Aorta (tissue), 5 donors: ENCODE measurements at places on chromosomes 16 and 17. TPM values are rescaled to one million over a fixed set of nuclear protein-coding genes. Genes with fewer than 3 reads are reported as not detected.

The FADS6 gene
- total RNA-seq, result not detected

The ACAP1 gene
- 18.6 TPM for total RNA-seq

The TAOK1 gene
- total RNA-seq, result 78.8 TPM

The COL1A1 gene
- total RNA-seq, result 948 TPM

The MYH3 gene
- total RNA-seq, result 4.4 TPM

The SGF29 gene
- 20.7 TPM for total RNA-seq

The SLFN11 gene
- 49.0 TPM for total RNA-seq

The STAT5A gene
- total RNA-seq, result 63.2 TPM

The ADGRG1 gene
- total RNA-seq, result 68.4 TPM

The PHKB gene
- total RNA-seq, result 58.6 TPM

The SOX8 gene
- 2.2 TPM for total RNA-seq

DNA sequence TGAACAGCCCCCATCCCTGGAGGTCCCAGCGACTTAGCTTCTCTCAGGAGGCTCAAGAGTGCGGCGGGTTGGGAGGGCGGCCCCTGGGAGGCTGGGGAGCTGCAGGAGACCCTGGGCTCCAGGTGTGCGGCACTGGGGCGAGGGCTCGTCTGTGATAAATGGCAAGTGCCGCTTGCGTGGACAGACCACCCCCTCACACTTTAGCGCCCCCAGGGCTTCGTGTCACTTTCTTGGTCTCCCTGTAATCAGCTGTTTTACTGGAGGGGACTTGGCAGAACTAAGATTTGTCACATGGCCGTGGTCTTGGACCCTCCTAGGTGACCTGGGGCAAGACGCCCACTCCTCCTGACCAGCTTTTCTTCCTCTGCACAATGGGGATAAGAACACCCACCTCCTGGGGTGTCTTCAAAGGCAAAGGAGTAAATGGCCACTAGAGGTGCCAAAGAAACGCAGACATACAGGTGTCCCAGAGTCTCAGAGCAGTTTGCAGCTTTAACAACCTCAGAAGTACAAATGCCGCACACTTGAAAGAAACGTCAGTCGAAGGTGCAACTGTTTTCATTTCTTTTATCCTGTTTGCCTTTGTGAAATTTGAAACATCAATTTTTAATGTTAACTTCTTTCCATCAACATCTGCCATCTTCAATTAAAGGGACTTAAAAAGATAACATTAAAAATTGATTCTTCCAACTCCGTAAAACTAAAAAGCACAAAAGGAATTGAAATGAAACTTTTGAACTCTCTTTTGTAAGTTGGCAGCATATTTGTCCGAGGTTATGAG lies 946 bp downstream of the OSGIN1 start:
- no peaks in the 10 kb centered on the region for H3K4me1 ChIP-seq
- H3K27me3 ChIP-seq, result no peaks in the 10 kb centered on the region
- no peak overlapping the region for H3K4me3 ChIP-seq
- no peaks in the 10 kb centered on the region for H3K36me3 ChIP-seq
- no peak for DNase-seq
- H3K27ac ChIP-seq, result no peak overlapping the region

- no peaks in the 10 kb centered on the region for H3K27me3 ChIP-seq
- DNase-seq, result no peak
- H3K27ac ChIP-seq, result no peak overlapping the region
- no peaks in the 10 kb centered on the region for H3K36me3 ChIP-seq
Observed at GRCh38 chr17:61318684-61319098, 81.0 kb upstream of the TBX2 start.

- peak; percentile 83 for DNase-seq
- H3K27me3 ChIP-seq, result no peaks in the 10 kb centered on the region
- no peak overlapping the region for H3K27ac ChIP-seq
Observed at GRCh38 chr17:74457146-74457819, 9.2 kb upstream of the CD300A start.

DNA sequence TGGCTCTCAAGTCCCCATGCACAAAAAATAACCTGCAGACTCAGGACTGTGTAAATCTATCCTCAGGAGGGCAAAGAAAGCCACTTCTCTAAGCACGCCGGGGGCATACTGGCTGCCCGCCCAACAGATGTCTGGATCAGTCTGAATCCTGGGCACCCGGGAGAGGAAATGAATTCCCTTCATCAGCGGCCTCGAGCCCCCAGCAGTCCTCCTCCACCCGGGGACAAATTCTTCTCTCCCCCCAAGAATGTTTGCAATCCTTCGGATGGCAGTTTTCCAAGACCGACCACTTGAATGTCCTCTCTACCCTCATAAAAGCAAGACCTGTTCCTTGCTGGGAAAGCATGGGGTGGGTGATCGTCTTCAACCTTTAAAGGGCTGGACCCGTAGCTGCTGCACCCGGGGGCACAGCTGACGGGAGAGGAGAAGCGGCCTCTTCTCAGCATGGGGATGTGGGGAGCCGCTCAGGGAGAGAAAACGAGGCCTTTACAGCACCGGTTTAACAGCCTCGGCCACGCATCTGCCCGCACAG lies 9.4 kb upstream of the MAP2K3 start:
- H3K4me3 ChIP-seq, result peak overlapping the region; percentile 44
- H3K4me1 ChIP-seq, result no peaks in the 10 kb centered on the region
- no peak overlapping the region for H3K27ac ChIP-seq
- H3K36me3 ChIP-seq, result no peaks in the 10 kb centered on the region
- DNase-seq, result no peak

DNA sequence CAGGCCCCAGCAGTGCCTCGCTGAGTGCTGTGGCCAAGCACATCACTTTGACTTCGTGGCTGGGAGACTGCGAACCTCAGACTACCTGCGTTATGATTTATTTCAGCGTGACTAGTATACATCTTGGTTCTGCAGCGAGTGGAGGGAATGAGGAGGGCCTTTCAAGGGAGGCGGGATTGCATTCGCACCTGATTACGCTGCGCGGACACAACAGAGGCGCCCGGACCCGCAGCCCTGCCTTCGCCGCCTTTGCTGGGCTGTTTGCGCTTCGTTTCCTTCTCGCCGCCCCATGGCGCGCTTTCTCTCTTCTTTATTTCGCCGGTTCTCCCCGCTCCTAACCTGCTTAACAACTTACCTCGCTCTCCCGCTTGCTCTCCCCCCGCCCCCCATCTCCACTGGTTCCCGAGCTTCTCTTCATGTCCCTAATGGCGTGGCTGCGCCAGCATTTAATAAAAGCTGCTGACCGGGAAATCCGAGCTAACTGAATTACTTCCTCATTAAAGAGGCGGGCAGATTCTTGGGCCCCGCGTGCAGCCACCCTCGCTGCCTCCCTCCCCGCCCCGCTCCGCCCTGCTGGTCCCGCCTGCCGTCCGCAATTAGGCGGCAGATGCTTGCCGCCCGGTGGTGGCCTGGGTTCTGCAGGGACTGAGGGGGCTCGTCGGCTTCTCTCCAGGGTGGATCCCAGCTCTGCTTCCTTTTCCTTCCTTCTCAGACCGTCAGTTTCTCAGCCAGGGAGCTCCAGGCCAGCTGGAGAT lies 257.6 kb upstream of the SDK2 start:
- no peak overlapping the region for H3K4me3 ChIP-seq
- DNase-seq, result no peak
- H3K4me1 ChIP-seq, result no peaks in the 10 kb centered on the region
- no peak overlapping the region for H3K27ac ChIP-seq
- no peaks in the 10 kb centered on the region for H3K27me3 ChIP-seq

DNA sequence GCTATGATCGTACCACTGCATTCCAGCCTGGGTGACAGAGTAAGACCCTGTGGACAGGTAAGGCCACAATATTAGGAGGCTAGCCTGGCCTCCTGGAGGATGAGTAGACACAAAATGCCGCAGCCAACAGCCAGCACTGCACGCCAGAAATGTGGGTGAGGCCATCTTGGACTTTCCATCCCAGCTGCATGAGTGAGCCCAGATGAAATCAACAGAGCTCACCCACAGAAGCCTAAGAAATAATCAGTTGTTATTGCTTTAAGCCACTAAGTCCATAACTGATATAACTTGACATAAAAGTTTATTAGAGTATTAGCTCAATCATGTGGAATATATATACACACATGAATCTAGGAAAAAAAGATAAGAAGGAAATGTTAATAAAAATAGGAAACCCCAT lies 101.7 kb downstream of the CDYL2 start:
- no peaks in the 10 kb centered on the region for H3K36me3 ChIP-seq
- H3K27me3 ChIP-seq, result no peaks in the 10 kb centered on the region
- DNase-seq, result no peak
- H3K27ac ChIP-seq, result no peak overlapping the region
- H3K4me3 ChIP-seq, result no peak overlapping the region
- no peaks in the 10 kb centered on the region for H3K4me1 ChIP-seq

- no peaks in the 10 kb centered on the region for H3K27me3 ChIP-seq
- H3K36me3 ChIP-seq, result no peaks in the 10 kb centered on the region
- no peak overlapping the region for H3K27ac ChIP-seq
- no peak for DNase-seq
- no peaks in the 10 kb centered on the region for H3K4me1 ChIP-seq
Observed at GRCh38 chr16:55513616-55514015, 4.7 kb downstream of the LPCAT2 start.

DNA sequence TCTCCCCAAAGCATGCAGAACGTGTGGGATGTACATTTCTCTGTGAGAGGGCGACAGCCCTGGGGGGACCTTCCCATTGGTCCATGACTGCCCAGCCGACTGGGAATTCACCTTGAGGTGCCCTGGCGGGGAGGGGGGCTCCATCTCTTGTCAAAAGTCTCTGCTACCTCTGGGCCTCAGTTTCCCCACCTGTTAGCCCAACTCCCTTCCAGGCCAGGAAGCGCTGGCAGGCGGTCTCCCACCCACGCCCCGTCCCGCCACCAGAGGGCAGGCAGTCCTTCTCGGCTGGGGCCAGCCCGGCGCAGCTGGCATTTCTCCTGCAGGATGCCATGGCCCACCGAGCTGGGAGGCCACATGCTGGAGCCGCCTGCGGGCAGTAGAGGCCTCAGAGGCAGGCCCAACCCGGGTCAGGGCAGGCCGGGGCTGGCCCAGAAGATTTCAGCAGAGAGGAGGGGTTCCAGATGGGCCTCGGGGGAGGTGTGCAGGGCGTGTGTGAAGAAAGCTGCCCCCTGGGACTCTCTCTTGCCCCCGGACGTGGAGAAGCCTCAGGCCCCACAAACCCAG lies 16.6 kb downstream of the CD7 start:
- no peak overlapping the region for H3K4me3 ChIP-seq
- no peaks in the 10 kb centered on the region for H3K36me3 ChIP-seq
- DNase-seq, result peak; percentile 91

- no peak overlapping the region for H3K27ac ChIP-seq
- no peaks in the 10 kb centered on the region for H3K27me3 ChIP-seq
- H3K4me1 ChIP-seq, result no peaks in the 10 kb centered on the region
- H3K4me3 ChIP-seq, result no peak overlapping the region
- no peak for DNase-seq
Observed at GRCh38 chr16:57357330-57358085, 1.1 kb upstream of the CCL22 start.

- no peak overlapping the region for H3K27ac ChIP-seq
- no peaks in the 10 kb centered on the region for H3K27me3 ChIP-seq
- no peaks in the 10 kb centered on the region for H3K4me1 ChIP-seq
Observed at GRCh38 chr16:86959091-86959651, 358.0 kb downstream of the C16orf95 start.

DNA sequence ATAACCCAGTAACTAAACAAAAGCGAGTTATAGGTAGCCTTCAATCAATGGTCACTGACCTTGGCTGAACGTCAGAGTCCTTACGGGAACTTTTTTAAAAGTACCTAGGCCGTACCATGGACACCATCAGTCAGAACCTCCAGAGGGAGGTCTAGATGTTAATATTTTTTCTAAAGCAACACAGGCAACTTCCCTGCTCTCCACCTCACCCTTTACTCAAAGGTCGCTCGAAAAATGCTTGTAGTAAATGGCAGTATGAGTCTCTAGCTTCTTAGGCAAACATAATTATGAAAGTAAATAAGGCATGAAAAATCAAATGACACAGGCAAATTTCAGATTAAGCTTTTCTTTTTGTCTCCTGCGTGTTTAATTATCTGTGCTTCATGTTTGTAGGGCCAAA lies 82.1 kb downstream of the SLC39A11 start:
- H3K27ac ChIP-seq, result no peak overlapping the region
- no peaks in the 10 kb centered on the region for H3K36me3 ChIP-seq
- H3K4me3 ChIP-seq, result no peak overlapping the region
- H3K27me3 ChIP-seq, result no peaks in the 10 kb centered on the region
- H3K4me1 ChIP-seq, result peaks cover 2% of the 10 kb centered on the region

GRCh38 chr17:74244128-74244527 lies 29.9 kb upstream of the DNAI2 start:
- H3K27ac ChIP-seq, result no peak overlapping the region
- H3K4me3 ChIP-seq, result no peak overlapping the region
- no peaks in the 10 kb centered on the region for H3K27me3 ChIP-seq
- no peaks in the 10 kb centered on the region for H3K4me1 ChIP-seq
- H3K36me3 ChIP-seq, result no peaks in the 10 kb centered on the region

GRCh38 chr17:14169901-14170300 lies 66.8 kb downstream of the CDRT15 start:
- no peaks in the 10 kb centered on the region for H3K36me3 ChIP-seq
- no peak overlapping the region for H3K27ac ChIP-seq
- H3K27me3 ChIP-seq, result no peaks in the 10 kb centered on the region
- H3K4me1 ChIP-seq, result no peaks in the 10 kb centered on the region
- no peak for DNase-seq

DNA sequence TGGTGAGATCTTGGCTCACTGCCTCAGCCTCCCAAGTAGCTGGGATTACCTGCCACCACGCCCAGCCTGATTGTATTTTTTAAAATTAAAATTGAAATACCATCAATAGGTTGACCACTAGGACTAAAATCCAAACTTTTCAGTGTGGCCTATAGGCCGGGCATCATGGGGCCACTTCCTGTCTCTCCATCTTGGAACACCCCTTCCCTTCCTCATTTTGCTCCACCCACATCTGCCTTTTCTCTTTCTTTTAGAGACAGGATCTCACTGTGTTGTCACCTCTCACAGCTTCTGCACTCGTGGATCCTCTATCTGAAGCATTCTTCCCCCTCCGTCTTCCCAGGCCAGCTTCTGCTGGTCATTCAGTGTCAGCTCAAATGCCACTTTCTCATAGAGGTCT lies 57.0 kb downstream of the BMERB1 start:
- no peak overlapping the region for H3K4me3 ChIP-seq
- H3K27ac ChIP-seq, result no peak overlapping the region
- no peaks in the 10 kb centered on the region for H3K27me3 ChIP-seq
- H3K4me1 ChIP-seq, result peaks cover 4% of the 10 kb centered on the region
- H3K36me3 ChIP-seq, result no peaks in the 10 kb centered on the region
- DNase-seq, result no peak

GRCh38 chr16:84193480-84193879 lies 2.5 kb downstream of the ADAD2 start:
- H3K36me3 ChIP-seq, result no peaks in the 10 kb centered on the region
- H3K27ac ChIP-seq, result no peak overlapping the region
- H3K27me3 ChIP-seq, result no peaks in the 10 kb centered on the region
- H3K4me3 ChIP-seq, result no peak overlapping the region

GRCh38 chr17:62178579-62178978 lies 113.5 kb upstream of the MED13 start:
- DNase-seq, result no peak
- H3K27ac ChIP-seq, result no peak overlapping the region
- H3K4me1 ChIP-seq, result no peaks in the 10 kb centered on the region
- no peak overlapping the region for H3K4me3 ChIP-seq
- no peaks in the 10 kb centered on the region for H3K36me3 ChIP-seq
- H3K27me3 ChIP-seq, result no peaks in the 10 kb centered on the region

- no peak overlapping the region for H3K4me3 ChIP-seq
- no peak for DNase-seq
- H3K36me3 ChIP-seq, result no peaks in the 10 kb centered on the region
- no peak overlapping the region for H3K27ac ChIP-seq
Observed at GRCh38 chr17:66492561-66493005, 190.2 kb downstream of the PRKCA start.

- H3K27me3 ChIP-seq, result no peaks in the 10 kb centered on the region
- H3K4me3 ChIP-seq, result no peak overlapping the region
- no peaks in the 10 kb centered on the region for H3K4me1 ChIP-seq
- DNase-seq, result no peak
- H3K36me3 ChIP-seq, result no peaks in the 10 kb centered on the region
- H3K27ac ChIP-seq, result no peak overlapping the region
Observed at GRCh38 chr17:71726341-71726740, 394.5 kb upstream of the SOX9 start.
